K562 (cell line): ENCODE measurements at places on chromosomes 5 and 9. TPM values are rescaled to one million over a fixed set of nuclear protein-coding genes. Genes with fewer than 3 reads are reported as not detected.

DNA sequence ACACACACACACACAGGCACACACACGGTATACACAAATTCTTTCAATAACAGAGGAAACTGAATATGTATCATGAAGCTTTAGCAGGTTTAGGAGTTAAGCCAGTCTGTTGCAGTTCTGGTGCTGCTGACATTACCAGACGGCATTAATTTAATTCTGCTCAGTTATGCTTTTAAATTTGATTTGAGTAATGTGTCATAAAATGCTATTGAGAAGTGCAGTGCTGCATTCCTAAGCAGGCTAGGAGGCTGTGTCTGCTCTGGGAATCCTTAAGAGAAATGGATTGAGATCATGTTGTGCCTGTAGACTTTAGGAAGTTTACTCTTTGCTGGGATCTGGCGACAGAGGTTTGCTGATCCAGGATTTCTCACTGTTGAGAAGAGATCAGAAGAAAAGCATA, 733.8 kb downstream of the BRINP1 start:
- DNase-seq = no peak

GRCh38 chr5:6302684-6303083, 75.7 kb downstream of the MED10 start:
- no peak for DNase-seq

GRCh38 chr5:21574438-21574837, 1278.7 kb downstream of the CDH12 start:
- DNase-seq = no peak

DNA sequence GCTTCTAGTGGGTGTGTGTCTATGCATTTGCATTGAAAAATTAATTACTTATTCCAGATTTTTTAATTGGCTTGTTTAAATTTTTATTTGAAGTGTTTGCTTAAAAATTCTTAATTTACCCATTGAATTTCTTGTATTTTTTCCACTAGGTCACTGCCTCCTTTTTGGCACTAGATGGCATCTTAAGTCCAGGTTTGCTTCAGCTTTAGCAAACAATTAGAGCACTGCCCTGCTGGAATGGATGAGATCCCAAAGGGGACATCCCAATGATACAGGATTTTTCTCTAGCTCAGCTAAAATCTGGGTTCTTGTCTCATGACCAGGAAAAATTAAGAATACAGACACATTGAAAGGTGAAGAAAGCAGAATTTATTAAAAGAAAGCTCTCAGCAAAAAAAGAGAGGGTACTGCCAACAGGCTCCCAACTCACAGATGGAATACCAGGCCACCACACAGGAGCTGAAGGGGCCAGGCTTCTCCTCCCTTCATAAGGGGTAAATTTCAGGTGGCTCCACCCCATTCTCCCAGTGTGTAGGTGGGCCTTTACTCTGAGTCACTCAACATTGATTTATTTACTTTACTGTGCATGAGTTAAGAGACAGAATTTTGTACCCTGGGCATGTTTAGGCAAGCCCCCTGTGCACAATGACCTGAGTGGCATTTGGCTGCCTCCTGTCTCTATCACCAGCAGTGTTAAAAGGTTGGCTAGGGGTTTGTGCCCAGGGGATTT, 532.4 kb downstream of the ANXA1 start:
- DNase-seq = no peak

DNA sequence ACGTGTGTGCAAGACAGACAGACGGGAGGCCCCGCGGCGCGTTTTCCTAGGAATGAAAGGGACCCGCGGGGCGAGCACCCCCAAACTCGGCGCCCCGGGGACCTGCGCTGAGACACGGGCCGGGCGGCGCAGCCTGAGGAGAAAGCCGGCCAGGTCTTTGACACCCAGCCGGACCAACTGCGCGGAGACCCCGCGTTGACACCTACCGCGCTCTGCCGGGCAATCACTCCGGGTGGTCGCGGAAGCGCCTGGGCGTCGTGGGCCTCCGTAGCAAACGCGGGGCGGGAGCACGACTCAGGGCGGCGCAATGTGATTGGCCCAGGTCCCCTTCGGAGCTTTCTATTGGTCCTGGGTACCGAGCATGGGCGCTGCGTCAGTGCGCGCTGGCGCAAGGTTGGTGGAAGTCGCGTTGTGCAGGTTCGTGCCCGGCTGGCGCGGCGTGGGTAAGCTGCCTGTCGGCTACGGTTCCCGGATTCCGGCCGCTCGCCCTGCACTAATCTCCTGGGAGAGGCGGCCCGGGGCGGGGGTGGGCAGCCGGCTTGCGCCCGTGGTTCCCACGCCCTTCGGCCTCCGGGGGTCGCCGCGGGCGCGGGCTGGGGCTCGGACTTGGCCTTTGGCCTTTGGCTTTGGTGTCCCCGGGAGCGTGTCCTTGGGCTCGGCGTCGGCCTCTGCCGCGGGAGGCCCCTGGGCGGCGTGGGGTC, at the start of the genes FASTKD3 and MTRR:
Gene FASTKD3, minus strand, starts transcription at position 259 of the 701 bp plus-strand sequence. CDS start 948 bp downstream, outside the sequence.
Gene MTRR, plus strand, starts transcription at position 376 of the 701 bp plus-strand sequence. CDS start 1,647 bp downstream, outside the sequence.
- peak; percentile 98 for DNase-seq

DNA sequence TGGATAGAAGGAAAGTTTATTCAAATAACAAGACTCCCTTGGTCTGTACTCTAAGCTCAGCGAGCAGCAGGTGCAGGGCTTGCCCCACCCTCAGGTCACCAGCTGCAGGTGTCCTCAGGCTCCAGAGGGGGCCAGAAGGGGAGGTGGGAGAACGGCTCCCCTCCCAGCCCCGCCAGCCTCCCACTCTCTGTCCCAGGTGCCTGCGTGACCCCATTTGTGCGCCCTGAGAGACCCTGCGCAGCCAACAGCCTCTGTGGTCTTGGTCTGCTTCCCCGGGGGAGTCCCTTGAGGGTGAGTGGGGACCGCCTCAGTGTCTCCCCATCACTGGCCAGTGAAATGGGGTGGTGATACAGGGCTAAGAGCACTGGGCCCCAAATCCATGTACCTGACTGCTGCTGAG, 62.3 kb upstream of the STXBP1 start:
- no peak for DNase-seq

- no peak for DNase-seq
These were observed 79.4 kb upstream of the NREP start for GRCh38 chr5:111836426-111836825.

GRCh38 chr9:117742131-117742530, 37.9 kb downstream of the TLR4 start:
- no peak for DNase-seq

GRCh38 chr5:146306838-146307237, 31.8 kb upstream of the POU4F3 start:
- DNase-seq = no peak

DNA sequence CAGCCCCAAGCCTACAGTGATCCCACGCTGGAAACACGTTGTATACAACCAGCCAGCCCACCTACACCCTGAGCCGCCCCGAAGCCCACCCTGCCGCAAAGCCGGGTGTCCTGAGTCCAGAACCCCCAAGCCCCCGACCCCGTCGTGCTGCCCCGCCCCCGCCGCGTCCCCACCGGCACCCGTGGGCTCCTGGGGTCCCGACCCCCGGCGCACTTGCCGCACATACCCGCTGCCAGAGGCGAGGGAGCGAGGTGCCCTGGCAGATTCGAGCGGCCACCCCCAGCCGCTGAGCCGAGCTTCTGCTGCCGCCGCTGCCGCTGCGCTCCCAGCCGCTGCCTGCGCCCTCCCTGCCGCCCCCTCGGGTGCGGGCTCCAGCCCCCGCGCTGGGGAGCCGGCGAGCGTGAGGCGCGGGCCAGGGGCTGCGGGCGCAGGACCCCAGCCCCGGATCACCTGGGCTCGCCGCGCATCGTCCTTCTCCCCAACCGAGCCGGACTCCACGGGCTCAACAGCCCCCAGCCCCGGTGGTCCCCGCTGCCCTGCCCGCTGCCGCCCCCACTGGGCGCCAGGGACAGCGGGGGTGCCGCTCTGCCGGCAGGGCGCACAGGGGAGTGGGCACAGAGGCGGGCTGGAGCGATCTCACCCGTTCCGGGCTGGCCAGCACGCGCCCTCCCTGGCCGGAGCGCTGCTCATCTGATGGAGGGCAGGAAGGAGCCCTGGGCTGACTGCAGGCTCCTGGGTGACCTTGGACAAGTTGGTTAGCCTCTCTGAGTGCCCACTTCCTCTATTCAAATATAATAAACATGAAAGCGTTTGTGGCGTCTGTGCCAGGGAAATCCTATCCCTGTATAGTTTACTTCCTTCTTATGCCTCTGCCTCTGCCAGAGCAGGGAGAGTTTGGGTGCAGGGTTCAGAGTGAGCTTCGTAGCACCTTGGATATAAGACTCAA, at the start of gene HTR4:
Gene HTR4, minus strand, starts transcription at position 692 of the 946 bp plus-strand sequence. CDS start 17,513 bp downstream, outside the sequence.
- DNase-seq = no peak

- DNase-seq = peak; percentile 49
These were observed 65.3 kb downstream of the ARHGEF37 start for GRCh38 chr5:149646564-149646963.

- DNase-seq = no peak
These were observed 2.1 kb downstream of the ARSI start for GRCh38 chr5:150300496-150301169.

- no peak for DNase-seq
These were observed 62.9 kb downstream of the MLLT3 start for GRCh38 chr9:20559231-20559890.

DNA sequence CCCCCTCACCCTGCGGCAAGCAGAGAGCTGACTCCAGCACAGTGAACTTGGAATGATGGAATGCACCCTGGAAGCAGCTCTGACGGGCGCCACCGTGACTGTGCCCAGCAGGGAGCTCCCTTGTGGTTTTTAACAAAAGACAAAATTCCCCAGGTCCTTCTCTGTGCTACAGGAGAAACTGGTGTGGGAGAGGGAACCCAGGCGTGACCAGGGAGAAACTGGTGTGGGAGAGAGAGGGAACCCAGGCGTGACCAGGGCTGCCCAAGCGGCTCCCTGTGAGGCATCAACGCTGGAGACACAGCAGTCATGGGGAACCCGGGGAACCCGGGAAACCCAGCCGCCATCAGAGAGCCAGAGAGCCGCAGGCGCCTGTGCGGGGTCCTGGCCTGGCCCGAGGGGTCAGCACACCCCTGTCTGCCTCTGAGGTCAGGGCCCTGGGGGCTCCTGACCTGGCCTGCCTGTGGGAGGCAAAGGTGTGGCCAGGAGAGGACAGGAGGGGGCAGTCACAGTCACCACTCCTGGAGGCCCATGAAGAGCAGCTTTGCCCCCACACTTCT, 3.1 kb upstream of the AHRR start:
- no peak for DNase-seq

Gene HAVCR1
- not detected in 2 replicates for polyA plus RNA-seq

Gene GPR21
- 0.15 TPM in 1 of 2 replicates, not detected in the other for polyA plus RNA-seq

Gene N4BP3
- polyA plus RNA-seq = 4.0 and 4.7 TPM in 2 replicates

Gene RETREG1
- not detected in 2 replicates for polyA plus RNA-seq

Gene MYOZ3
- not detected in 2 replicates for polyA plus RNA-seq

Gene MAMDC2
- polyA plus RNA-seq = not detected in 2 replicates
